Activated CD4-positive, alpha-beta T cell treated with anti-CD3 and anti-CD28 coated beads, Interleukin-2, amount 10 ng/mL, durations not matched to agents 24 days and 14 days (primary cell): ENCODE measurements at places on chromosomes 12 and 14.

GRCh38 chr12:119925269-119925668 is 48.1 kb upstream of the CIT start:
- no peak for DNase-seq

GRCh38 chr12:58915634-58916033 is 4.7 kb downstream of the LRIG3 start:
- no peak for DNase-seq

DNA sequence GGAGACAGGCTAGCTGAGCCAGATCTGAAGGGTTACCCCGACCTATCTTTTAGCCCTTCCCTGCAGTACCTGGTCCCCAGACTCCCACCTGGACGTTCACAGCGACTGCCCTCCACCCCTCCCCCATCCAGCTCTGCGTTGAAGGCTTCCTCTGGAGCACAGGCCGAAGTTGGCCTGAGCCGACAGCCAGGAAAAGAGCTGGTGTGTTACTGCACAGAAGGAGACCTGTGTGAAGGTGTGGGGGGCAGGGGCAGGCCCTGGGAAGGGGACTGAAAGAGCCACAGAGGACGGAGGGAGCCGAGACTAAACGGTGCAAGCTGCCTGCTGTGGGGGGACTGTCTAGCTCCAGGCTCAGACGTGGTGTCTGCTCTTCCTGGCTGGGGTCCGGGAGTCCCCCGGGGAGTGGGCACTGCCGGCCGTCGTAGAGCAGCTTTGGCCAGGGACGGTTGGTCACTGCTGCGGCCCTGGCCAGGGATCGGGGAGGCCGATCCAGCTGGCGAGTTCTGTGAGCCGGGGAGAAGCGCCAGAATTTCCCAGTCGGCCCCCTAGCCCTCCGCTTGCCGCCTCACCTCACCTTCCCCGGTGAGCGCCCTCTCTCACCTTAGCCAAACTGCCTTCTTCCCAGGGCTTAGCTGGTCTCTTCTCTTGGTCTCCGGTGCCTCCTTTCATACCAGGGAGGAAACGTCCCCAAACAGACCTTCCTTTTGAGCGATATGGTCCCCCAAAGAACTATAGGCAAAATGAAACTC is 899 bp upstream of the COL2A1 start:
- no peak for DNase-seq

GRCh38 chr14:50533806-50534205 is 1.4 kb upstream of the MAP4K5 start:
- DNase-seq: no peak

DNA sequence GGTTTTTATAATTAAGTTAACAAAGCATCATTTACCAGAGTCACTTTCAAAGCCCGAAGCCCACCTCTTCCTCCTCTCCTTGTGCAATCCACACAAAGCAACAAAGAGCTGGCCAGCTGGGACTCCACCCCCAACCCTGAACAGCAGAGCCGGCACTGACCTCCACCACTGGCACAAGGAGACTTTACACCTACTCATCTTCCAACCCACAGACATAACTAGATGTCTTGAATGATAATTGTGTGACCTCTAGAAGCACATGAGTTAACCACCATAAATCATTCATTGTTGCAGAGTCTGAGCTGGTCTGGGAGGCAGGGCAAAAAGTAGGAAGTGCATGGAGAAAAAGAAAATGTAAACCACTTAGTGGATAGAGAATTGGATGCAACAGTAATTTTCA is 72.2 kb downstream of the ST8SIA1 start:
- no peak for DNase-seq

- DNase-seq: no peak
These were observed 26.8 kb downstream of the DGLUCY start for GRCh38 chr14:91140672-91141071.

DNA sequence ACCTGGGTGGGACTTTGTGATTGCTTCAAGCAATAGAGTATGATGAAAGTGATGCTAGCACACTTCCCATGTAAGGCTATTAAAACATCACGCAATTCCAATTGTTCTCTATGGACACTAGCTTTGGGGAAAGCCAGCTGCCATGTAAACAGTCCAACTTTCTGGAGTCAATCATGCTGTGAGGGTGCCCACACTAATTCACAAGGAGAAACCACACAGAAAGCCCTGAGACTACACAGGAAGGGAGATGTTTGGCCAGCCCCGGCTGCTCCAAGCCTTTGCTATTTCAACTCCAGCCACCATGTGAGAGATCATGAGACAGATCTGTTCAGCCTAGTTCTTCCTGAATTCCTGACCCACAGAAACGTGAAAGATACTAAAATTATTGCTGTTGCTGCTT is 96.3 kb downstream of the ST8SIA1 start:
- DNase-seq: no peak

- peak; percentile 64 for DNase-seq
These were observed 17.3 kb downstream of the PPM1A start for GRCh38 chr14:60266021-60266937.

DNA sequence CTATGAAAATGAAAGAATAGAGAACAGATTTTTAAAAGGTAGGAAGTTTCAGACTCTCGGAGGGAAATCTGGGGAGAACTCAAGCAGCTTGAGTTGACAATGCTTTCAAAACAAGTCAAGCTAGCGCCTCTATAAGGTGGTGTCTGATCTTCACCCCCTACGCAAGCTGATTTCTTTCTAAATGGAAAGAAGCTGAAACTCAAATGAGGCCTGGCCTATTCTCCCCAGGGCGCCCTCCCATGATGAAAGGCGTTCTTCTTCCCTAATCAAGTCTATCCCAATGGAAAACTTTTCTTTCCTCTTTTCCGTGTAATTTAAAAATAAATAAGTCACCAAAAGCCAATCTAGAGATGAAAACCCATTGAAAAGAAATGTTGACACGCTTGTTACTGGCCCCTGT is 20.6 kb downstream of the PTHLH start:
- no peak for DNase-seq

GRCh38 chr12:93098077-93098476 is 169.0 kb upstream of the EEA1 start:
- DNase-seq: peak; percentile 90

GRCh38 chr14:69582212-69582611 is 7.5 kb upstream of the CCDC177 start:
- DNase-seq: no peak

- no peak for DNase-seq
These were observed 208.4 kb downstream of the PAWR start for GRCh38 chr12:79482323-79482722.

DNA sequence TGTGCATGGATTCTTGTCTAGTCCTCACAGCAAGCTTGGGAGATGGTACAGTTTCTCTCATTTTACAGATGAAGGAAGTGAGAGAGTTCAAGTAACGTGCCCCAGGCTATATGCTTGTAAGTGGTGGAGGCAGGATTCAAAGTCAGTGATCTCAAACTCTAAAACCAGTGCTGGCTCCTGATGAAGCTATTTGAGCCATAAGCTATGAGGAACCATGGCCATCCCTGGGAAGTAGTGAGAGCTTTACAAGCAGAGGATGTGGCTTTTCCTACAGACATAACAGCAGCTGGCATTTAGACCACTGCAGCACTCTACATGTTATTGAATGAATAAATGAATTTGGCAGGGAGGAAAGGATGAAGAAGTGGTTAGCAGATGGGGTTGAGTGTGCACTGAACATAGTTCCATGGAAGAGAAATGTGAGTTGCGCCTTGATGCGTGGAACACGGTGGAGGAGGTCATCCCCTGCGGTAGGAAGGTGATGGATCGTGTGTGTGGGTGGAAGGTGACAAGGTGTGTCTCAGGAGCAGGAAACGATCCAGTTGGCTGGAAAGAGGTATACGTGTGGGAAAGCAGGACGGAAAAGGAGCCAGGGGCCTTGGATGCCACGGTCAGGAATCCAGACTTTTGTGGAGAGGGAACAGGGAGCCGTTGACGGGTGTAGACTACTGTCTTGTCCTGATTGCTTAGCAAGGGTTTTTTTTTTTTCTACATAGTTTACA is 65.2 kb downstream of the RFX4 start:
- no peak for DNase-seq

- no peak for DNase-seq
These were observed 22.6 kb downstream of the TCTN1 start for GRCh38 chr12:110636516-110636915.

DNA sequence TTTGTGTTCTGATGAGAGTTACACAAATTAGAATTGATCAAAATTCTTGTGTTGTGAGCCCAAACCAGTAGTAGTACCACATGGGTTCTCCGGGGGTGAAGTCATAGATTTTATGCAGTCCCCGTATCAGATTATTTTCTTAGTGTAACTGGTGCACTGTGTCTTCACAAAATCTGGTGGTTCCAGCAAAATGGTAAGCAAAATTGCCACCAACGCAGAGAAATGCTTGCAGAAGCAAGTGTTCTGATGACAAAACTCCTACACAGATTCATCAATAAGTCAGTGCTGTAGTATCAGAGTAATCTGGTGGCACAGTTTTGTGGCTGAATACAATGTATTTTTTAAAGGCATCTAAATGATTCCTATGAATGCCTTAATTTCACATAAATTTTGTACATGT is 1.3 kb upstream of the CACNA2D4 start:
- DNase-seq: peak; percentile 40

GRCh38 chr12:30110958-30111586 is 327.3 kb upstream of the TMTC1 start:
- no peak for DNase-seq
